NCI-H1092 (cell line): ENCODE measurements at places on chromosomes 16 and 17.

- no peak for DNase-seq
These were observed 406.3 kb downstream of the HAPSTR1 start for GRCh38 chr16:9497750-9498149.

GRCh38 chr17:63150994-63151464 lies 185.0 kb downstream of the TANC2 start:
- peak; percentile 35 for DNase-seq

- DNase-seq: no peak
These were observed 6.3 kb downstream of the GNPTG start for GRCh38 chr16:1357906-1358566.

GRCh38 chr16:77912617-77913016 lies 109.7 kb upstream of the CLEC3A start:
- no peak for DNase-seq

DNA sequence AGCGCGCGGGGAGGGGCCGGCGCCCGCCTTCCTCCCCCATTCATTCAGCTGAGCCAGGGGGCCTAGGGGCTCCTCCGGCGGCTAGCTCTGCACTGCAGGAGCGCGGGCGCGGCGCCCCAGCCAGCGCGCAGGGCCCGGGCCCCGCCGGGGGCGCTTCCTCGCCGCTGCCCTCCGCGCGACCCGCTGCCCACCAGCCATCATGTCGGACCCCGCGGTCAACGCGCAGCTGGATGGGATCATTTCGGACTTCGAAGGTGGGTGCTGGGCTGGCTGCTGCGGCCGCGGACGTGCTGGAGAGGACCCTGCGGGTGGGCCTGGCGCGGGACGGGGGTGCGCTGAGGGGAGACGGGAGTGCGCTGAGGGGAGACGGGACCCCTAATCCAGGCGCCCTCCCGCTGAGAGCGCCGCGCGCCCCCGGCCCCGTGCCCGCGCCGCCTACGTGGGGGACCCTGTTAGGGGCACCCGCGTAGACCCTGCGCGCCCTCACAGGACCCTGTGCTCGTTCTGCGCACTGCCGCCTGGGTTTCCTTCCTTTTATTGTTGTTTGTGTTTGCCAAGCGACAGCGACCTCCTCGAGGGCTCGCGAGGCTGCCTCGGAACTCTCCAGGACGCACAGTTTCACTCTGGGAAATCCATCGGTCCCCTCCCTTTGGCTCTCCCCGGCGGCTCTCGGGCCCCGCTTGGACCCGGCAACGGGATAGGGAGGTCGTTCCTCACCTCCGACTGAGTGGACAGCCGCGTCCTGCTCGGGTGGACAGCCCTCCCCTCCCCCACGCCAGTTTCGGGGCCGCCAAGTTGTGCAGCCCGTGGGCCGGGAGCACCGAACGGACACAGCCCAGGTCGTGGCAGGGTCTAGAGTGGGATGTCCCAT lies 232.8 kb downstream of the SEC14L1 start:
- DNase-seq: no peak

DNA sequence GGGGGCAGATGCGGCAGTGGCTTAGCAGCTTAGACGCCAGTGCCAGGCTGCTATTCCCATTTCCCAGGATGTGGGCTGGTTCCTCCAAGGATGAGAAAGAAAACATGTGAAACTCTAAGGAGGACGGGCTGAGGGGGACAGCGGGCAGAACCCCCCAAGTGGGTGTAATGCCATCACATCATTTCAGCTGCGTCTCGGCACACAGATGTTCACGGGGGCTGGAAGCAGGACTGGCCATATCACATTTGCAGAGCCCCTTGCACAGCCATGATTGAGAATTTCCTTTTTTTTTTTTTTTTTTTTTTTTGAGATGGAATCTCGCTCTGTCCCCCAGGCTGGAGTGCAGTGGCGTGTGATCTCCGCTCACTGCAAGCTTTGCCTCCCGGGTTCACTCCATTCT lies 15.3 kb upstream of the GINS2 start:
- DNase-seq: no peak

DNA sequence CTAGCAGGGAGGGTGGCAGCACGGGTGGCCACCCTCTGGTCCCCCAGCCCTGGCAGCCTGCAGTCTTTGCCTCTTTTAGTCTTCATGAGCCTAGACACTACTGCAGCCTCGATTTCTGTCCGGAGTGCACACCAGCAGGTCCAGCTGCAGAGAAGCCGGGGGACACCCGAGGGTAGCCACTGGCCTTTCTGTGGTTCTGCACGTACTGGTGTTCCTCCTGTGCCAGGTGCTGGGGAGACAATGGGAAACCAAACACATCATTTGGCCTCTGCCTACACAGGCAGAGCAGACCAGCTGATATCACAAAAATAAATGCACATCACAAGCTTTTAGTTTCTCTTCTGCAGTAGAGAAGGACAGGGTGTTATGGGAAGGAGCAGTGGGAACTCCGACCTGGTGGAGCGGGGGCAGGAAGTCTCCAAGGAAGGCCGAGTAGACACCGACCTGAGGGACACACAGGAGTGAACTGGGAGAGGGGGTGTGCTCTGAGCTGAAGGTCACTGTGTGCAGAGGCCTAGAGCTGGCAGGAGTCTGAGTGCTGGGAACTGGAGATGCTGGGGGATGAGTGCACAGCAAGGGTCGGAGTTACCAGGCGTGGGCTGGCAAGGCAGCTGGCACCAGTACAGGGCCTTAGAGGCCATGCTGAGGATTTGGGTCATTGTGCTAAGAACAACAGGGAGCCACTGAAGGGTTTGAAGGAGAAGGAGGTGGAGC lies 23.1 kb downstream of the GPT2 start:
- no peak for DNase-seq

GRCh38 chr16:84838383-84838948 lies 18.7 kb downstream of the CRISPLD2 start:
- DNase-seq: no peak

GRCh38 chr16:22220714-22221113 lies 14.6 kb downstream of the EEF2K start:
- no peak for DNase-seq

DNA sequence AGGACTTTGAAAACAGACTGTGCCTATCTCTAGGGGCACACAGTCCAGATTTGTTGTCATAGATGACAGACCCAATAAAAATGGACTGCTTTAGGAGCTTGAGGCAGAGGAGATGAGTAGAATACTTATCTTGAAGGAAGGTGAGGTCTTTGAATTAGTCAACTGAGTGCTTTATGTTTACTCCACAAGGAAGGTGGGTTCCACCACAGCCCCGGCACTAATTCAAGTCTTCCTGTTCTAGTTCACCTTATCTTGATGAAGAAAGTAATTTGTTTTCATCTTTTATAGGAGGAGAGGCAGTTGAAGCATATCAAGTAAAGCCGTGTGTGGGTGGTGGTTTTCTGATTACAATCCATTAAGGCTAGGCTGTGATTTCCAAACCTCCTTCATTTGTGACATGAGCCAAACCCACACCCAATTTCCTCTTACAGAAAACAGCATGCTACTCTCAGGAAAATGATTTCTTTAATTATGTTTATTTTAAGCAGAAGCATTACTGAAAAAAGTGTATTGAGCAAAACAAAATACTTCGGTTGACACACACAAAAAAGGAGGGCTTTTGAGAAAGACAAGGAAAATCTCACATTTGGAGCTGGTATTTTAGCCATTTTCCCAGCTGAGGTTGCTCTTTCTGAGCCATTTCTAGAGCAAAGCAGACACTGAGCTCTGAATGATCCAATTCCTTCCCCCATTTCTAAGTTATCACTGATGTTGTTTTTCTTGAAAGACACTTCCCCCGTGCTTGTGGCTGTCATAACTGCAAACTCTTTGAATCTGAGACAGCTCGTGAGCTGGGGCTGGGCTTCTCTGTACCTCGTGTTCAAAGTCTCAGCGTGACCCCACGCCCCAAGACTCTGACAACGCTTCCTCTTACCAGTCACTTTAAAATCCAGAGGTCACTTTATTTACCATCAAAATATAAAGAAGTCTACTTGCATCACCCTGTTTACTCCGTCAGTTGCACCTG lies 35.4 kb downstream of the CDRT15 start:
- DNase-seq: no peak

DNA sequence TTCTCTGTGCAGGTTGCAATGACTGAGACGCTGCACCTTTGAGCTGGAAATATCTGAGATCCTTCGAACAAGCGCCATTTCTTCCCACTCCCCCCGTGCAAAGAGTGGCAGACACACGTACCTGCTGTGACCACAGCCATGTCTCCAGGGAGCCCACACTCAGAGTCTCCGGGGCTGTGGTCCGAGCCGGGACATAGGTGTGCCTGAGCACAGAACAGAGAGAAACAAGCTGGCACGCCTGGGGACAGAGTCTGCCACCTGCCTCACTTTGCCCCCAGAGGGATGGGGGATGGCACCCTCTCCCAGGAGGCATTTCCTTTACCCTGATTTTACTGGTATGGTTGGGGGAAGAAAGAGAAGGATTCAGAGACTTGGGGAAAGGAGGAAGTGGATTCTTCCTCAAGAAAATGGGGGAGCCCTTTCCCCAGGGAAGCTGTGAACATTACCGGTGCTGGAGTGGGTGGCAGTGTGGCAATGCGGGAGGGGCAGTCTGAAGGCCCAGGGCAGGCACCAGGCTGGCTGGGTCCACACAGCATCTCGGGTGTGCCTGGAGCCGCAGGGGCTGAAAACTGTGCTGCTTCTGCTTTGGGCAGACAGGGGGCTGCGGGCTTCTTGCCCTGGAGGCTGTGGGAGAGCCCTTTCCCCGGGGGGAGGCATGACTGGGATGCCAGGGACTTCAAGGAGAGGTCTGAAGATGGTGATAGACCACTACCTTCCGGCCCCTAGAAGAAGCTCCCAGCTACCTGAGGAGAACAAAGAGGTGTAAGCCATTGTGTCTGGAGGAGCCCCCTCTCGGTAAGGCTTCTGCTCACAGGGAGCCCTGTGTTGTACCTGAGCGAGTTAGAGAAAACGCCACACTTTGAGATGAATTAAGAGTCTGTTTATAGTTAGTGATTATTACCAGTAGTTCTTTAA lies 6.6 kb upstream of the PIK3R6 start:
- DNase-seq: no peak

GRCh38 chr17:49926886-49927285 lies 42.1 kb upstream of the DLX4 start:
- DNase-seq: no peak

GRCh38 chr16:69443927-69444631 lies 19.7 kb downstream of the CYB5B start:
- DNase-seq: no peak

DNA sequence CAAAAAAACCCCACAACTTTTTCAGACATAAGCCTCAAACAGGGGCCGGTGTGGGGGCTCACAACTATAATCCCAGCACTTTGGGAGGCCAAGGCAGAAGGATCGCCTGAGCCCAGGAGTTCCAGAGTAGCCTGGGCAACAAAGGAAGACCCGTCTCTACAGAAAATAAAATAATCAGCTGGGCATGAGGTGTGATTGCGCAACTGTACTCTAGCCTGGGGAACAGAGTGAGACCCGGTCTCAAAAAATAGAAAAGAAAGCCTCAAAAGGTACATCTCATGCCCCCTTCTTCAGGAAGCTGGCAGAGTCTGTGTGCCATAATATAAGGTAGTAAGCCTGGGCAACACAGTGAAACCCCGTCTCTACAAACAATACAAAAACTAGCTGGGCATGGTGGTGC lies 3.2 kb downstream of the ZSWIM7 start:
- no peak for DNase-seq

- no peak for DNase-seq
These were observed 205.8 kb downstream of the MSI2 start for GRCh38 chr17:57462007-57462579.

DNA sequence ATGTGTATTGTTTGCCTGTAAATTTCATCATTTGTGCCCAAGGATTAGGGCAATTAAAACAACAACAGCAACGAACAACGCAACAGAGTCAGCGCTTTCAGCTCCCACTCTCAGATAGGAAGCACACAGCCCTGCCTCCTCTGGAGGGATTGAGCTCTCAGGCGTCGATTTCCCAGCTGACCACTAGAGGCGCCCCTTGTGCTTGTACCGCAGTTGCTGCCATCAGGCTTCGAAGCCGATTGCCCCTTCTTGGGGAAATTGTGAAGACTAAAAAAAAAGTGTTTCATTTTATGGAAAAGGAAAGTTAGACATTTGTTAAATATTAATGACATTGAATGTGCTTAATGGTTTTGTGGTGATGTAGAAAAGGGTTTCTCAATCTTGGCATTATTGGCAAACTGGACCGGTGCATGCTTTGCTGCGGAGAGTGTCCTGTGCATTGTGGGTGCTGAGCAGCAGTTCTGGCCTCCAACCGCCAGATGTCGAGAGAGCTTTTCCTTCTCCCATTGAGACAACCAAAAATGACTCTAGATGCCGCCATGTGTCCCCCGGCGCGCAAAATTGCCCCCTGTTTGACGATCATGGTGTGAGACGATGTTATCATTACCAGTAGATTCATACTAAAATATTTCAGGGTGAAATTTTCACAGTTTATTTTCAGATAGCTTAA lies 650.4 kb upstream of the RBFOX1 start:
- no peak for DNase-seq

DNA sequence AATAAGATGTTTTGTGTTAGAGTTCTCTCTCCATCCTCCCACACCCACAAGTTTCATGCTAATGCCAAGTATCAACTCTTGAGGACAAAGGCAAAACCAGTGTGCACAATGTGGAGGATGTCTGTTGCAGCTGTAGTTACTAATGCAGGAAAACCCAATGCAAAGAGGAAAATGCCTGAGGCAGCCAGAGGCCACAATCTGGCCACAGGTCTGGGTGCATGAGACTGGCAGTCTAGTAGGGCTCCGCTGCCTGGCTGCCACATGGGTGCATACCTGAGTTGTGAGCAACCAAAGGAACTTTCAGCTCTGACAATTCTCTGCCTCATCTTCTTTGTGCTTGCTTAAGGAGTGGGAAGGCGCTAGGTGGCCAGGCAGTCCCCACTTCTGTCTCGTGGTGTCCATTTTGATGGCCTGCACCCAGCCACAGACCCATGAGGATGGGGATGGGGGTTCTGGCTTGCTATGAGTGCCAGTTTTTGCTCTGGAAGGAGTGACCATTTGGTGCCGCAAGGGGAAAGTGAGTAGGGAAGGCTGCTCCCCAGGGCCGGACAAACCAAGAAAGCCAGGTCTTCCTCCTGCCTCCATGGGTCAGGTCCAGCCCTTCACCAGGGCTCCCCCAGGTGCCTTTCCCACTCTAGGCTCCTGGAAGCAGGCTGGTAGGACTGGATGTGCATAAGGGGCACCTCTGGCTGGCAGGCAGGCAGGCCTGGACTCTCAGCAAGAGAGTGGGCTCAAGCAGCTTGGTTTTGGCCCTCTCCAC lies 4.2 kb upstream of the GFOD2 start:
- no peak for DNase-seq

- no peak for DNase-seq
These were observed 7.1 kb downstream of the KRT13 start for GRCh38 chr17:41498276-41498675.

GRCh38 chr16:87201052-87201451 lies 116.1 kb downstream of the C16orf95 start:
- DNase-seq: no peak
